ENCODE measurements at places on chromosomes 1 and 21.

DNA sequence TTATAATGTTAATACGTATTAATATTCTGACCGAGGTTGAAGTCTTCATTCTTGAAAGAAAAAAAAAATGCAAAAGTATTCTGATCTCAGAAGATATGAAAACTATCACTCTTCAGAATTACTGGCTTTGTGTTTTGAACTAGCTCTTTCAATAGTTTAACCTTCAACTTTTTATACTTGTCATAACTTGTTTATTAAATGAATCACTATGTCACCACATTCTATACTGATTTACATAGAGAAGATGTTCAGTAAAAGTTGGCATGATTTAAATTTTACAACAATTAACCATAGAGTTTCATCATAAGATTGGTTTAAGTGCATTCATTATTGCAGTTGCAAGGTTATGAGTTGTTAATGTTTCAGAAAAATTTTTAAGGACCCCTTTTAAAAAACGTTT, 57.3 kb downstream of the HS2ST1 start:
- no peak for DNase-seq

DNA sequence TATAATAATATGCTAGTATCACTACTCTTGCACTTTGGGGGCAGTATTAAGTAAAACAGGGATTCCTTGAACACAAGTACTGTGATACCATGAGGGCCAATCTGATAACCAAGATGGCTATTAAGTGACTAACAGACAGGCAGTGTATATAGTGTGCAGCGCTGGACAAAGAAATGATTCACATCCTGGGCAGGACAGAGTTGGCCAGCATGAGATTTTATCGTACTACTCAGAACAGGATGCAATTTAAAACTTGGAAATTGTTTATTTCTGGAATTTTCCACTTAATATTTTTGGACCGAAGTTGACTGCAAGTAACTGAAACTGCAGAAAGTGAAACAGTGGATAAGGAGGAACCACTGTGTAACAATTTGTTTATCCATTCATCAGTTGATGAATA, 74.6 kb downstream of the DNTTIP2 start:
- DNase-seq: no peak

DNA sequence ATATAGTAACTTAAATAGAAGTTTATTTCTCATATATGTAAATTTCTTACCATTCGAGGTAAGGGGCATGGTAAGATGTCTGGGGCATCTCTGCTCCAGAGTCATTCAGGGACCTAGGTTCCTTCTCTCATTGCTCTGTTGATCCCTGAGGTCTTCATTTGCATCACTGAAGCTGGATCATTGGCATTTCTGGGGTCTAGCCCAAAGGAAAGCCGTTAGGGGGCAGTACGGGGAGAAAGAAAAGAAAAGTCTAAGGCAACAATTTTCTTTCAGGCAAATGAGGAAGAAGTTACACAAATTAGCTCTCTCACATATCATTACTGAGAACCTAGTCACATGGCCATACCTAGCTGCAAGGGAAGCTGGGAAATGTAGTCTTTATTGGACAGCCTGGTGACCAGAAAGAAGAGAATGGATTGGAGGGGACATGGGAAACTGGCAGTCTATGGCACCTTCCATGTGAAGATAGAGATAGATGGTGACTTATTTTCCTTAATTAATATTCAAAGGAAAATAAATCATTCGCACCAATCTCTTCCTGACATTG, 10.2 kb upstream of the SUSD4 start:
- DNase-seq: no peak

- DNase-seq: peak; percentile 61
Measured at GRCh38 chr1:165481820-165482532, 37.0 kb upstream of the RXRG start.

DNA sequence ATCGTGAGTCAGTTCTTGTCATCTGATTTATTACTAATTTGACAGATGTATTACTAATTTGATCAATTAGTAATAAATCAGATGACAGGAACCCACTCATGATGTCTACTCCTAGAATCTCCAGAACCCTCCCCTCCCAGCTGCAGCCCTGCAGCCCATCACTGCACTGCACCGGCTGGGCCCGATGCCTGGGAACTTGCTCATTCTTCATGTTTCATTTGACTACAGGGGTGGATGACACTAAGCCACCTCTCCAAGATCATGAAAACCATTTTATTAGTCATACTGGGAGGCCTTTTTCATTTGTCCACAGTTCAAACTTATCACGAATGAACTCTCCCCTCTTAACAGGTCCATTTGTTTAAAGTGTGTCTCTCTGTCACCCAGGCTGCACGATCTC, 41.0 kb downstream of the KCNH1 start:
- DNase-seq: no peak

DNA sequence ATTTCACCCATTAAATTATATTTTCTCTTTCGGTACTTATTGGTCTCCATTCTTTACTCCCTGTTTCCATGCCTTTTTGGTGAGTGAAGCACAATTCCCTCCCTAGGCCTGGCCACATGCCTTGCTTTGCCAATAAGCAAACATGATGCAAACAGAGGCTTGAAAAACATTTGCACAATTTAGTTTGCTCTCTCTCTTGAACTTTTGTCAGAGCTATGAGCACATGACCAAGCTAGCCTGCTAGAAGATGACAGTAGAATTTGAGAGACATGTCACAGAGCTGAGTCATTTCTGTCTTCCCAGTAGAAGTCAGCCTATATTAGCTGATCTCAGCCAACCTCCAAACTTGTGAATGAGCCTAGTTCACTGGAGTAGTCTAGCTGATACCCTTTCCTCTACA, 24.6 kb downstream of the ANGPTL3 start:
- no peak for DNase-seq

DNA sequence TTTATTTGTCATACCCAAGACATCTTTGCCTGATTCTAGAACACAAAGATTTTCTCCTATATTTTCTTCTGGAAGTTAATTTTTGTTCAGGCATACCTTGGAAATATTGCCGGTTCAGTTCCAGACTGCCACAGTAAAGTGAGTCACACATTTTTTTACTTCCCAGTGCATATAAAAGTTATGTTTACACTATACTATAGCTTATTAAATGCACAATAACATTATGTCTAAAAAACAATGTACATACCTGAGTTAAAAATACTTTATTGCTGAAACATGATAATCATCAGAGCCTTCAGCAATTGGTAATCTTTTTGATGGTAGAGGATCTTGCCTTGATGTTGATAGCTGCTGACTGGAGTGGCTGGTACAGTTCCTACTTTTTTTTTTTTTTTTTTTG, 10.0 kb downstream of the SMCP start:
- no peak for DNase-seq

DNA sequence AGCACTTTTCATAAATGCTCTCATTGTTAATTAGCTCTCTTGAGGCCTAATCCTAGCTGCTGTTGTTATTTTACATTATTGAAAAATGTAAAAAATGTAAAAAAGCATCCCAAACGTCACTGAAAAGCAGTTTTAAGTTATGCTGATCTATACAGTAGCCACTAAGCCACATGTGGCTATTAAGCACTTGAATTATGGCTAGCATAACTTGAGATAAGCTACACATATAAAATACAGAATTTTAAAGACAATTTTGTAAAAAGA, 18.4 kb upstream of the DNASE2B start:
- no peak for DNase-seq

DNA sequence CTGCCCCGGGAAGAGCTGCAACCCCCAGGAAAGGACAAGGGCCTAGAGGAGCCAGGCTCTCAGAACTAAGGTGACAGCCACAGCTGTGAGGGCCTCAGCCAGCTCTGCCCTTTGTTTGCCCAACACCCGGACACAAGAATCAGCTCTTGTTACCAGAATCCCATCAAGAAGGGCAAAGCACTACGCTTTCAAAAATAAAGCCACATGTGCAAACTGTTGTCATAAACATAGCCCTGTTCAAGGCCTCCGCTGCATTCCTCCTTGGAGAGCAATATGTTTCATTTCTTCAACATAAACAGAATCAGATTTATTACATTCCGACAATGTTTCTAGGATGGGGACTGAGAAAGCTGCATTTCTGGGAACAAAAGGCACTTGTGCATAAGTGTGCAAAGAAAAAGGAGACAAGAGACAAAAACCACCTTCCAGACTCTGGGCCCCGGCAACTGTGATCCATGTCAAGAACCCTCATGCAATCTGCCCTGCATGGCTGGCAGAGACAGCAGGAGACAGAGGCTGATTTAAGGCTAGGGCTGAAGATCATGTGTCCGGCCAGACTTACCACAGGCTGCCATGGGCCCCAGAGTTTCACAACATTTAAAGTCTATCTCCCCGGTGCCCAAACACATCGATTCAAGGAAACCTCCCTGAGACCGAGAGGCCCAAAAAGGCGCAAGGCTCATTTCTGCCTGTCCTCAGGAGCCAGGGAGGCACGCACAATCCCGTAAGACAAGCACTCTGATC, 71.0 kb downstream of the SSBP3 start:
- DNase-seq: peak; percentile 95

DNA sequence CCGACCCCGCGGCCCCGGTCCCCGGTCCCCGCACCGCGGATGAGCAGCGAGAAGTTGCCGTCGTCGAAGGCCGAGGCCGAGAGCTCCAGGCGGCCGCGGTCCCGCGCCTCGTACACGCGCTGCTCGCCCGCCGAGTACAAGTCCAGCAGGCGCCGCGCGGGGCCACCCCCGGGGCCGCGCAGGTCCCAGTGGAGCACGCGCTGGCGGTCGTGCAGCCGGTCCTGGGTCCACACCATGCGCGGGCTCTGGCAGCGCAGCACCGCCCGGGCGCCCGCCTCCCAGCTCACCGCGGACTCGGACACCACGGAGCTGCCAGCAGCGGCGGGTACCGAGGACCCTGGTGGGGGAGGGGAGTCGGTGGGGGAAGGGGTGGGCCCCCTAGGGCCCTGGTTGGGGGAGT, 2.9 kb downstream of the MXRA8 start:
- no peak for DNase-seq

- DNase-seq: no peak
Measured at GRCh38 chr1:211677659-211678058, 2.2 kb upstream of the NEK2 start.

DNA sequence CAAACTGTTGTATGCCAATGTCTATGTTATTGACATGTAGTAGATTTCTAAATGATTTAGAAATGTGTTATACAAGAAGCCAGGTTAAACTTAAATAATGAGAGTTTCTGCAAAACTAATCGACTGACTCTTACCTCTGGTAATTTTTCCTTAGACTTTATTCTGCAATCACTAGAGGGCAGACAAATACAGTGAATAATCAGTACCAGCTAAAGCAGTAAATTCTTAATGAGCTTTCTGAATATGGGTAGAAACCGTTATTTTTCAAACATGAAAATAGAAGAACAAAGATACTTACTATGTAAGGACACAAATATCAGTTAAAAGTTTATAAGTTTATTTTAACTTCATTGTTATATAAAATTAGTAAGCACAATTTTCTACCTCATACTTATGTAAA, 97.9 kb upstream of the RGS1 start:
- DNase-seq: peak; percentile 31

DNA sequence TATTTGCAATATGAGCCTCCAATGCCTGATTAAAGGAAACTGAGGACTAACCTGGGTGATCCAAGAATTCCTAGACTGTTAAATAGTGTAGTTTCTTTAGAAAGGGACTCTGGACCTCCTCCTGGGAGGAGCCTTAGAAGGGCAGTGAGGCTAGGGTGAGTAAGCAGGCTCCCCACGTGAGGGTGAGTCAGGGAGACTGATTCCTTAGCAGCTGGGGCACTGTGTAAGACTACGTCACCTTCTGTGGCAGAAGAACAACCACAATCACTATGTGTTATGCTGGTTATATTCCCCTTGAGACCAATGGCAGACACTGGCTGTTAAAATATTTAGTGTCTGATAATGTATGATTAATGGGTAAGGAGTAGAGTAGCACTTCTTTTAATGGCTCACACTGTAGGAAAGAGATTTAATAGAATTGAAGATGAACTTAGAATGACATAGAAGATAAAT, 53.3 kb upstream of the SYT14 start:
- DNase-seq: peak; percentile 94

DNA sequence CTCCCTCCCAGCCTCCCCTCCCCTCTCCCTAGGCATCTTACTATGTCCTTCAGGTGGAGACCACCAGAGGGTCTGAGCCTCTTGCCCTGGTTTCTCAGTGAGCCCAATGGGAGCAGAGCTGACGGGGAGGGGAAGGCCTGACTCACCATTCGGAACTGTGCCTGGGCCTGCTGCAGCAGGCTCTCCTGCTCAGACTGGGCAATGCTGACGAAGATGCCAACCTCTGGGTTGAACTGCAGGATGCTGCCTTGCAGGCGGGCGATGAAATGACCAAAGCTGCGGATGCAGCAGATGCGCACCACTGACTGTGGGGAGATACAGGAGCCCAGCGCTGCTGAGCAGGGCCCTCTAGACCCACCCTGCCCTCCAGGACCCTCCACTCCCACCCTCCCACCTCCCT, 11.0 kb upstream of the PAQR6 start:
- no peak for DNase-seq

- DNase-seq: no peak
Measured at GRCh38 chr1:154327466-154328317, 2.4 kb downstream of the ATP8B2 start.
